ENCODE measurements at places on chromosomes 3 and 15.

DNA sequence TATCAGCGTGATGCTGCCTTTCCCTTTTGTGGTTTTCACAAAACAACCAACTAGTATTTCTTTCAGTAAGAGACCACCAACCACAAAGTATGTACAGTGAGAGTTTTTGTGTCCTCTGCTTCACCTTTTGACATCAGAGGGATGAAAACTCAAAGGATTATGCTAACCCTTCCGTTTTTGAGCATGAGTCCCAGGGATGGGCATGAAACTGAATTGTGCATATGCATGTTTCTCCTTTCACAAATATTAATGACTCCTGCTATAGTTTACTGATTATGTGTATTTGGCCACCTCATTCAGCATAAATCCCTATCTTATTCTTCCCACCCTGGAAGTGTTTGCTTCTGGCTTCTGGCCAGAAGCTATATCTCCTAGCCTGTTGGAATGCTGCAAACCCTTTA, 59.2 kb downstream of the RSRC1 start:
- DNase-seq = no peak

- DNase-seq = no peak
Observed at GRCh38 chr15:73001840-73002239, 50.4 kb upstream of the NEO1 start.

DNA sequence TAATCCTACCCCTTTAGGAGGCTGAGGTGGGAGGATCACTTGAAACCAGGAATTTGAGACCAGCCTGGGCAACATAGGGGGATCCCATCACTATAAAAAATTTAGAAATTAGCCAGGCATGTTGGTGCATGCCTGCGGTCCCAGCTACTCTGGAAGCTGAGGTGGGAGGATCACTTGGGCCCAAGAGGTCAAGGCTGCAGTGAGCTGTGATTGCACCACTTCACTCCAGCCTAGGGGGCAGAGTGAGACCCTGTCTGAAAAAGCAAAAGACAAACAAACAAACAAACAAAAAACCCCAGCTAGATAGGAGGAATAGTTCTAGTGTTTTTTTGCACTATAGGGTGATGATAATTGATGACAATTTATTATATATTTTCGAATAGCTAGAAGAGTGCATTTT, 70.6 kb upstream of the CHRNB4 start:
- DNase-seq = no peak

DNA sequence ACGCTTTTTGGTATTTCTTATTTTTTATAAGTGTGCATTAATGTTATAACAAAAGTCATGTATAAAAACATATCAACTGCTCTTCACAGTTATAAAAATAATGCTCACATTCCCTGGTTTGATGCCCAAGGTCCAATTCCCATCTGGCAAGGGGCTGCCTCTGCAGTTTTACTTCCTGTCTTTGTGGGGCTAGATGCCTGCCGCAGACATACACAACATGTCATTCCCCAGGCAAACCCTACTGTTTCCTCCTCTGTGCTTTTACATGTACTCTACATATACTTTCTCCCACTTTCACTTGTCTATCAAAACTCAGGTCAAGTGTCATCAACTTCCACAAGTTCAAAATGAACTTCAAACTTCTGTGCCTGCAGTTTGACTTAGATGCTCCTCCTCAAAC, 60.5 kb upstream of the ETV5 start:
- DNase-seq = no peak

- DNase-seq = no peak
Observed at GRCh38 chr3:16109929-16110328, 64.6 kb upstream of the GALNT15 start.

DNA sequence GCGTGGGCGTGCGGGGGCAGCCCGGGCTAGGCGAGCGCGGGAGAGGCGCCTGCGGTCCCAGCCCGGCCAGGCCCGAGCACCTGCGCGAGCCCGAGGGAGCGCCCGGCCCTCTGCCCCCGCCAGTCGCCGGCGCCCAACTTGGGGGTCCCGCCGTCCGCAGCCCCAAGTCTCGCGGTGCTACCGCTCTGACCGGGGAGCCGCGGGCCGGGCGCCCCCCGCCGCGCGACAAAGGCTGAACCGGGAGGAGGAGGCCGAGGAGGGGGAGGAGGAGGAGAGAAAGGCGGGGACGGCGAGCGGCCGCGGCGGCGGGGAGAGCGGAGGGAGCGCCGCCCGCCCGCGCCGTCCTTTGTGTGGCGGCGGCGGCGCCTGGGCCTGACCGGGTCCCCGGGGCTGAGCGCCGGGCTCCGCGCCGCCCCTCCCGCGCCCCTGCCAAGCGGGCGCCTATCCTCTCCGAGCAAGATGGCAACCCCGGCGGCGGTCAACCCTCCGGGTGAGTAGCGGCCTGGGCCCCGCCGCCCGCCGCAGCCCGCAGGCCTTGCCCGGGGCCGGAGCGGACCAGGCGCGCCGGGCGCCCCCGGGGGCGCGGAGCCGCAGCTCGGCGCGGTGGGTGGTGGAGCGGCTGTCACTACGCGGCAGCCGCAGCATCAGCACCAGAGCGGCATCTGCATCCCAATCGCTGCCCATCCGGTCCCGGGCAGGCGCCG, at the start of gene ARNT2:
Gene ARNT2 (plus strand): TSS at position 326 of the 704 bp plus-strand sequence. CDS start 134 bp downstream, at position 460.
- no peak for DNase-seq

- peak; percentile 62 for DNase-seq
Observed at GRCh38 chr15:43792761-43793476, 799 bp downstream of the SERF2 start.

GRCh38 chr3:141442446-141442845, 44.4 kb upstream of the RASA2 start:
- DNase-seq = no peak

GRCh38 chr3:49790626-49791411, 4.5 kb upstream of the IP6K1 start:
- no peak for DNase-seq

DNA sequence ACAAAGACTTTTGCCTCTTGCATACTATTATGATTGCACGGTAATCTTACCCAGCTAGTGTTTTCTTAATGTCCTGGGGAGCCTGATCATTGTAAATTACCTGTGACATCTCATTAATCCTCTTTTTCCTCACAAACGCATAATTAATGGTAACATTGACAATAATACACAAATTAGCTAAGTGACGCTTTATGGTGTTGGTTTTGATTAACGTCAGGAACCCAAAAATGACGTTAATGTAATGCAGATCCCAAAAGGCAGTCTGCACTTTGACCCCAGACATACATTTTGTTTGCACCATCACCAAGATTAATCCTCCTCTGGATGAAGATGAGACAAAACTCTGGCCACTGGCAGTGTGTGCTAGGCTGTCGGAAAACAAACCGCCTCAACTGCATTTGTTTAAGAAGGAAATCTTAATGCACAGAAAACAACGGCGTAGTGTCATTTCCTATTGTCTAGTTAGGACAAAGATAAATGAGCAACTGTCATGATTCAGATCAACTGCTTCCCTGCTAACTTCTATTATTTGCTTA, 83.9 kb upstream of the CDIN1 start:
- no peak for DNase-seq

- no peak for DNase-seq
Observed at GRCh38 chr3:4828279-4829030, 150.8 kb upstream of the BHLHE40 start.

- DNase-seq = no peak
Observed at GRCh38 chr3:51940648-51941462, 849 bp downstream of the RRP9 start.

DNA sequence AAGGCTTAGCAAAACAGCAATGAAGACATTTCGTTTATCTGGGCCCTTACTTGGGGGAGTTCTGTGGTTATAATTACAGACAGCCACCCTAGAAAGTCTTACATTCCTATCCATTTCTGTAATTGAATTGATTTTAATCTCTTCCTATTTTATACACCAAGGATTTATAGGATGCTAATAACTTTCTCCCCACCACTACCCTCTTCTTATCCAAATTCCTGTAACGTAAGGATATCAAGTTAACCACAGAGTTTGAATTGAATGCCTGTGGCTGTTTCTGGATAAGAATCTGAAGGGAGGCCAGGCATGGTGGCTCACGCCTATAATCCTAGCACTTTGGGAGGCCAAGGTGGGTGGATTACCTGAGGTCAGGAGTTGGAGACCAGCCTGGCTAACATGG, 78.6 kb downstream of the MLH1 start:
- DNase-seq = no peak

- DNase-seq = no peak
Observed at GRCh38 chr3:16913264-16913580, 28.5 kb downstream of the PLCL2 start.

GRCh38 chr3:150180334-150180733, 209.6 kb upstream of the PFN2 start:
- DNase-seq = no peak

DNA sequence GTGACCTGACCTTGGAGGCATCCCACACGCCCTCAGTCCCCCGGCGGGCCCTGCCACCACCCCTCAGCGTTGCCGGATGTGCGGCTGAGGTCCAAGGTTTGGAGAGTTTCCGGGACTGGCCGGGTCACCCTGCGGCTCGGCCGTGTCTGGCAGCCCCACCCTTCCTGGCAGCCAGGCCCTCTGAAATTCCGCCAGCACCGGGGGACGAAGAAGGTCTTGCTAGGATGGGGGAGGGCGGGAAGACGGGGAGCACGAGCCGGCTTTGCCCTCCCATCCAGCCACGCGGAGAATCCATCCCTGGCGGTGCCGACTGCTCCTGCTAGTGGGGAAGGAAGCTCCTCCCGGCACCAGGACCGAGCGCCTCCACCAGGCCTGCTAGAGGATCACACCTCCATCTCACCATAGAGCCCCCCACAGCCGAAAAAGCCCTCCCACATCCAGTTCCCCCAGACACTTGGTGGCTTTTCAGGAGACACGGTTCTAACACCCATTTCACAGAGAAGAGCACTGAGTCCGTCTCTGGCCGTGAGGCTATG, 81.5 kb downstream of the CPN2 start:
- peak; percentile 64 for DNase-seq

DNA sequence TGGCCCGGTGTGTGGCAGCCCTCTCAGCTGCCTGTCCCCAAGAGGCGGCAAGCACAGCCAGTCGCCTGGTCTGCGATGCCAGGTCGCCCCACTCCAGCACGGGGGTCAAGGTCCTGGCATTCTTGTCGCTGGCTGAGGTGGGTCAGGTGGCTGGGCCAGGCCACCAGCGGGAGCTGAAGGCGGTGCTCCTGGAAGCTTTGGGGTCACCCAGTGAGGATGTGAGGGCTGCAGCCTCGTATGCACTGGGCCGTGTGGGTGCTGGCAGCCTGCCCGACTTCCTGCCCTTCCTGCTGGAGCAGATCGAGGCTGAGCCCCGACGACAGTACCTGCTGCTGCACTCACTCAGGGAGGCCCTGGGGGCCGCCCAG, 20.8 kb downstream of the CAND2 start:
- DNase-seq = no peak

- DNase-seq = no peak
Observed at GRCh38 chr3:64218329-64218728, 6.9 kb downstream of the PRICKLE2 start.

DNA sequence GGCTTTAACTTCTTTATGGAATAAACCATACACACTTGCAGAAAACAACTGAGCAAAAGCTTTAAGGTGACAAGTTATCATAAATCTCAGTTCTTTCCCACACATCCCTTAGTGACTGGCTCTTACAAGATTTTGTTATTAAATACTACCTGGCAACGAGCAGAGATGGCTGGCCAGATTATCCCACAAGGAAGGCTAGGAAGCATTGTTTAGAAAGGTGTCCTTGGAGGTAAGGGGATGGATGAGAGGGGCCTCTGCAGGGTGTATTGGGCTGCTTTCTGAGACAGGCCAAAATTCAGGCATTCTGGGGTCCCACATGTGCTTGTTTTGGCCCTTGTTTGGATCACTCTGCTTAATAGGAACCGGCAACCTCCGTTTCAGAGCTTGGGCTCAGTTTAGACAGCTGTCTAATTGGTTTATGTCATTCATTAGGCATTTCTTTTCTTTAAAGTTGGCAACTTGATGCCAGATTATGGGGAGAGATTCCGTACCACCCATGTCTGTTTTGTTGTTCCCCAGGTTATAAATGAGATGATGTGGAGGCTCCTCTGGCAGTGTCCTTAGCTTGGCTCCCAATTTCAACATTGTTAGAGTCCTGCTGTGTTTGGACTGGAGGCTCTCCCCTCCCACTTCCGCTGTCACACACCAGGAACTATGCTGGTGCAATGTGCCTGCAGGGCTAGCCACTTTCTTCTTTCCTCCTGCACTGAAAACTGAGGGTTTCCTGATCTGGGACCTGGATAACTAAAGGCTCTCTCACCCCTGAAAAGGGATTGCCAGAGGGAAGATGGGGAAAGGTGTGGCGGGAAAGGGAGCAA, 121.1 kb downstream of the TPRG1 start:
- DNase-seq = peak; percentile 10

- peak; percentile 87 for DNase-seq
Observed at GRCh38 chr3:184540777-184541681, 20.6 kb upstream of the EPHB3 start.

DNA sequence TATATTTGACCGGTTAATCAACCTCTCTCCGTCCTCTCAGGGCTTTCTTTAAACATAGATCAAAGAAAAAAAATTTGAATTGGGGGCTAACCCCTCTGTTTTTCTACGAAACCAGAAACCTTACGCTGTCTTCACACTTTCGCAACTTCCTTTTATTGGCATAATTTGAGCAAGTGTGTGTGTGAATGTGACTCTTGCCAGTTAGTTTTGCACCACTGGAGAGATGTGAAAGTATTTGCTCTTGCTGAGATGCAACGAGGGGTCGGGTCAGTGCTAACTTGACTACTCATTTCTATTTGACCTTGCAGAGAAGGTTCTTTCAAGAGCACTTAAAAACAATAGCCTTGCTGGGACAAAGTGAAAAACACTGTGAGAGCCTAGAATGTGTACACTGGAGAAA, 81.2 kb downstream of the FAM43A start:
- no peak for DNase-seq

- no peak for DNase-seq
Observed at GRCh38 chr3:129442486-129442885, 2.5 kb downstream of the IFT122 start.

GRCh38 chr15:91100814-91101607, 954 bp downstream of the SV2B start:
- no peak for DNase-seq

- no peak for DNase-seq
Observed at GRCh38 chr15:63726491-63726890, 107.3 kb downstream of the HERC1 start.

- no peak for DNase-seq
Observed at GRCh38 chr3:38836561-38836960, 20.5 kb upstream of the SCN10A start.

DNA sequence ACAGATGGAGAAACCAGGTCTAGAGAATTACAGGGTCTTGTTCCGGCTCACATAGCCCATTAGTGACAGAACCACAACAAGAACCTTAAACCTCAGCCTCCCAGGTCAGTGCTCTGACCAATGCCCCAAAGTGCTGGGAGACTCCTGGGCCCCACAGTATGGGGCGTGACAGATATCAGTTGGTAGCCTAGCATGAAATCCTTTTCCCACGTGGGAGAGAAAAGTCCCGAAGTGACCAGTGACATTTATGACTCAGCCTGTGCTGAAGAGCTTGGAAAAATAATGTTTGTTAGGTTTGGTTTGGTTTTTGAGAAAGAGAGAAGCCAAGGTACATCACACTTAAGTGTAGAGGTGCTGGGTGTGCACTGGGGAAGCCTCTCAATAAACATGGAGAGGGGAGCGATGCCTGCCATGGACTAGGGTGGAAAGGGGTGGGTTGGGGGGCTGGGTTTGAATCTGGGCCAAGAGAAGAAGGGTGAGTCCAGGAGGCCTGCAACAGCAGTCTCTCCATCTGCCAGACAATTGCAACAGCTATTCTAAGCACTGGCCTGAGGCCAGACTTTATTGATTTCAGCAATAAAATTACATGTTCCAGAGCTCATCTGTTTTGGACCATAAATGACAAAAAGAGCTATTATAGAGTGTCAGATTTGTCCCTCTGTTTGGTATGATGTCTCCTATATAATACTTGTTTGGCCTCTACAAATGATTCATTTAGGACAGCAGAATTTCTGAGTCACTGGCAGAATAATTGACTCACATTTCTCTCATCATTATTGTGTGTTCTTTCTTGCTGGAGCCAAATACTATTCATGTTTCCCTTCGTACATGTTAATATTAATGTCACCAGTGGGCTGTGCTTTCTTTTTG, 43.4 kb downstream of the C2CD4A start:
- DNase-seq = peak; percentile 31

Measured in transverse colon (tissue), 4 donors.